ENCODE measurements at places on chromosomes 2 and 18. TPM values are rescaled to one million over a fixed set of nuclear protein-coding genes. Genes with fewer than 3 reads are reported as not detected.

DNA sequence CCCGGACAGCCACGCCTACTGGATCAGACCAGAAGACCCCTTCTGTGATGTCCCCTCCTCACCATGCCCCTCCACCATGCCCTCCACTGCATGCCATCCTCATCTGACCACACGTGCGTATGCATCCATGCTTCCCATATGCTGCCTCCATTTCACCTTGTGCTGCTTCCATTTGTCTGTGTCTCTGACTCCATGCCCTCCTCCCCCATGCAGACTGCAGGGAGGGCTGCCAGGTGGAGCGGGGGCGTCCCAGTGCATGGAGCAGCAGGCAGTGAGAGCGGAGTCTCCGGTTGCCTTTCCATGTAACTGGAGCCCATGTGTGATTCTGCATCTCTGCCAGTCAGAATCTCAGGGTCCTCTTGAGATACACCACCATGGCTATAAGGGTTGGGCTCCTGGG, 52.6 kb downstream of the COA5 start:
- no peak for DNase-seq

DNA sequence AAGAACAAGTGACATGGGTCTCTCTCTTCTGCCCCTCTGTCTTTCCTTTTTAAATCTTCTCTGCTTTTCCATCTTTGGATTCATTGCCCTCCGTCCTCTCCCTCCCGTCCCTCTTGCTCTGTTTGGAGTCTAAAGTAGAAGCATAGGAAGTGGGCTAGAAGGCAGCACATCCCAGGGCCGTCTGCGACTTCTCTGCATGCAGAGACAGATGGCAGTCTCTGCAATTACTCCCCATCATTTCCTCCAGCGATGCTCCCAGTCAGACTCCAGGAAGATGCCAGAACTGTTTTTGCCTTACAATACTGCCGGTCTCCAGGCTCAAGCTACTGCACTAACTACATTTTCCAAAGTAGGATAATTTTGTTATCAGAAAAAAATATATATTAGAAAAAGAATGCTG, 35.2 kb upstream of the LPIN2 start:
- no peak for DNase-seq

GRCh38 chr2:44931198-44931780, 10.2 kb upstream of the SIX3 start:
- DNase-seq = no peak

DNA sequence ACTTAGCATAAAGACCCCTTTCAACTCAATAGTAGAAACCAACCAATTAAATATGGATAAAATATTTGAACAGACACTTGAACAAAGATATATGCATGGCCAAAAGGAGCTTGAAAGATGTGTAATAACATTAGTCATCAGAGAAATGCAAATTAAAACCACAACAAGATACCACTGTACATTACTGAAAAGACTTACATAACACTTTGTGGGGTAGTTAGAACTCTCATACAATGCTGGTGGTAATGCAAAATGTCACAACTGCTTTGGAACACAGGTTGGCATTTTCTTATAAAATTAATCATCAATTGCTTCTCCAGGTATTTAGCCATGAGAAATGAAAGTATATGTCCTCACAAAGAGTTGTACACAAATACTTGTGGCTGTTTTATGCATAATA, 60.7 kb downstream of the TTC27 start:
- no peak for DNase-seq

GRCh38 chr2:142502402-142502801, 371.6 kb upstream of the LRP1B start:
- no peak for DNase-seq

- no peak for DNase-seq
Measured at GRCh38 chr2:54704688-54705605, 18.5 kb upstream of the EML6 start.

GRCh38 chr2:64698668-64699444, 45.1 kb upstream of the SERTAD2 start:
- no peak for DNase-seq

DNA sequence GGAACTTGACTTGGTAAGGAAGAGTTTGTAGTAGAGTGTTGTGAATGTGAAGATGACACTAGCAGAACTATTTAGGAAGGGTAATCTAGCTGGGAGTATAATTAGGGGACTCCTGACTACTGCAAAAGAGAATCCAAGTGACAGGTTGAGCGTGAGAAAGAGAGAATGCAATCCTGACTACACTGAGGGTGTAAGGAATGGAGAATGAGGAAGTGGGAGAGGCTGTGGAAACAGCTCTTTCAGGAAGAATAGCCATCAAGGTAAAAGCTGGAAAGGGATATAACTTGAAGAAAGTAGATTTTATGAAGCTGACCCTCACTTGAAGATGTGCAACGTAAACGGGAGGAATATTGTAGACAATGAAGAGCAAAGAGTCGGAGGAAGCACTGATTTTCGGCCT, 41.1 kb upstream of the TTN start:
- no peak for DNase-seq

GRCh38 chr2:135424849-135425248, 106.2 kb downstream of the ZRANB3 start:
- DNase-seq = no peak

- DNase-seq = peak; percentile 54
Measured at GRCh38 chr2:238100821-238101771, 956 bp downstream of the ESPNL start.

DNA sequence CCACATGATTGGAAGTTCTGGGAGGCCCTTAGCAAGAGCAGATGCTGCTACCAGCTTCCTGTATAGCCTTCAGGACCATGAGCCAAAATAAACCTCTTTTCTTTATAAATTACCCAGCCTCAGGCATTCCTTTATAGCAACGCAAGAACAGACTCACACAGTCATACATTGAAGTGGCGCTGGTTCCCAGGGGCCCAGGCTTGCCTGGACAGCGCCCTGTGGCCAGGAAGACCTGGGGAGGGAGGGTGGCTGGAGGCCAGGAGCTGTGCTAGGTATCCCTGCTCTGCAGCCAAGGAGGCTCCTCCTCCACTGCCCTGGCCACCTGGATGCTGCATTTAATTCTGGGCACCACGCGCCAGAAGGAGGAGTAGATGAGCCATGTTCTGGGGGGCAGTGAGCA, 98.1 kb downstream of the AGAP1 start:
- no peak for DNase-seq

- DNase-seq = peak; percentile 85
Measured at GRCh38 chr2:73984922-73985307, 205 bp downstream of the TET3 start.

GRCh38 chr2:222606306-222606705, 49.6 kb downstream of the FARSB start:
- DNase-seq = no peak

- no peak for DNase-seq
Measured at GRCh38 chr2:75007819-75008218, 49.4 kb downstream of the POLE4 start.

DNA sequence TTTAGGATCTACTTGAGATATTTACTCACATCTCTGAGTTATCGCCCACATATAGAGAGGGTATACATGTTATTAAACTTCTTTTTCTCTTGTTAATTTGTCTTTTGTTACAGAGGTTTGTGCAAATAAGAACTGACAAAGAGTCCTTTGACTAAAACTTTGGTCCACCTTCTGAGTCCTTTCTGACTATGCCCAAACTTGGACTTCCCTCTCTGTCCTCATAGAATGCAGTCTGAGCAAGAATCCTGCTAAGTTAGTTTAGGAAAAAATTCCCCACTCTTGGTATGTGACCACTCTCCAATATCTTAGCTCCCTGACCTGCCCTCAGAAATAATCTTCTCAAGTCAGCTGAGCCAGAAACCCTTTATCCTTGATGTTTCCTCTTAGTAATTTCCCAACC, 257.5 kb upstream of the REG3G start:
- no peak for DNase-seq

DNA sequence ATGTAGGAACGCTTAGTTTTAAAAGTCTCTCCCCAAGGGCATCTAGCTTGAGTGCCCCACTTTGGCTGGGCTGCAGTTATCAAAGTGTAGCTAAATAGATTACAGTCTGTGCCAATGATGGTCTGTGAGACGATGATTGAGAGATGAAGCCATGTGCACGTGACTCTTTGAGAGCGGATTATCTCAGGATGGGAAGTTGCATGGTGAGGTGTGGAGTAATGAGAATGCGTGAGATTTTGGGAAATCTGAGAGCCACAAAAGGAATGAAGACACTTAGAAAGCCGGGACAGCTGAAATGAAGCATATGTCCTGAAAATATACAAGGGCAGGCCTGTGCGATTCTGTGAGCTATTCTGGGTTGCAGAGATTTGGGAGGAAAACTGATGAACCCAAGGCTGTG, 370.0 kb downstream of the TGIF1 start:
- no peak for DNase-seq

DNA sequence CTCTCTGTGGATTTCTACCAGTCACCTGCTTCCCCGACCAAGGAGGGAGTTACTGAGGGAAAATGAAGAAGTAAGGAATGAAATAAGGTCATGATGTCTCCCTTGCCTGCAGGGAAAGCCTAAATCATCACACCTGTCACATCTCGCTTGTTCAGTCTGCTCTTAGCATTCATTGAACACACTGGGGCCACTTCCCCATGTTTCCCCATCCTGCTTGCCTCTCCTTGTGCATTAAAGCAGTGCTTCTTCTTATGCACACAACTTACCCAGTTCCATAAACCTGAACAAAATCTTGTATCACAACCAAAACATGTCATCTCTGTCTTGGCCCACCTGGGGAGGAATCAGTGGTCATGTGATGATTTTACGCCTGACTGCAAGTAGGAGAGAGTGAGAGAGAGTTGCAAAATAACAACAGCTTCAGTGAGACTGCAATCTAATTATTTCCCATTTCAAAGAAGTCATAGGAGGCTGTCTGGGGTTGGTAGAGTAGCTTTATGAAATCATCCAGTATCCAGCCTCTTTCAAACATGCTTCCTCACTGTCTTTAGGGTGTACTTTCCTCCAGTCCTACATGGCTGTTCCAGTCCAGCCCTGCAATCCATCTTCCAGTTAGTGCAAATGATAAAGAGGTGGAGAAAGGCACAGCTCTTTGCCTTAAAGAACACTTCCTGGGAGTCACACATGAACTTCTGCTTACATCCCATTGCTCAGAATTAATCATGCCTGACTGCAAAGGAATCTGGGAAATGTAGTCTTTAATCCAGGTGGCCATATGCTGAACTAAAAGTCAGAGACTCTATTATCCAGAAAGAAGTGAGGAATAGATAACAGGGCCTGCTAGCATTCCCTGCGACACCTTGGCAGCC, 220.1 kb downstream of the HAUS1 start:
- no peak for DNase-seq

DNA sequence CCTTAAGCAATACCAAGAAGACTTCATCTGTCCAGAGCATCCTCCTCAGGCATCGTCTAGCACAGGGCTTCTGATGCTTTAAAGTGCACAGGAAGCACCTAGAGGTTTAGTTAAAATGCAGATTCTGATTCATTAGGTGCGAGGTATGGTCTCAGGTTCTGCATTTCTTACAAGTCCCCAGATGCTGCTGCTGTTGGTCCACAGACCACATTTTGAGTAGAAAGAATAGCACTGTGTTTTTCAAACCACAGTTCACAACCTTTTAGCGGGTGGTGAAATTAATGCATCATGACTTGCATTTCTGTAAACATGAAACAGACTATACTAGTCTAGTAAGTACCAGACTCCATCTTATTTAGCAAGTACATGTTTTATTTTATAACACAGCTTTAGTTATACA, 134.6 kb downstream of the TMEFF2 start:
- DNase-seq = no peak

DNA sequence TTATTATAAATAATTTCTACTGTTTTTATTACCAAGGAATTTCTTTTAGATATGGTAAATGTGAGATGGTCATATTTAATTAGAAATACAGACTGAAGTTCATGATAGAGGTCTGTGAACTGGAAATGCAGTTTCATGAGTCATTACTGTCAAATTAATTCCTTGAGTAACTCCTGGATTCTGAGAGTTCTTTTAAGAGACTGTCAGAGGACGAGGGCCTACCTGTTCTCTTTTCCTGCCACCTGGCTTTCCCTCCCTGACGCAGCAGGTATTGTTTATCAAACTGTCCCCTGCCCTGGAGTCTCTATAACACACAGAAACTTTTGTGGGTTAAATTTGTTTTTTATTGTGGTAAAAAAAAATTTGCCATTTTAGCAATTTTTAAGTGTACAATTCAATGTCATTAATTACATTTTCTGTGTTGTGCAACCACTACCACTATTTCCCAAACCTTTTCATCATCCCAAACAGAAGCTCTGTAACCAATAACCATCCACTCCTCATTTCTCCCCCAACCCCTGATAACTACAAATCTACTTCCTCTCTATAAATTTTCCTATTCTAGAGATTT, 142.6 kb downstream of the DIS3L2 start:
- no peak for DNase-seq

GRCh38 chr2:15711126-15711860, 119.6 kb downstream of the DDX1 start:
- DNase-seq = no peak

- DNase-seq = no peak
Measured at GRCh38 chr2:18719978-18720775, 130.8 kb upstream of the NT5C1B start.

- DNase-seq = no peak
Measured at GRCh38 chr2:31196622-31197021, 20.7 kb downstream of the CAPN14 start.

DNA sequence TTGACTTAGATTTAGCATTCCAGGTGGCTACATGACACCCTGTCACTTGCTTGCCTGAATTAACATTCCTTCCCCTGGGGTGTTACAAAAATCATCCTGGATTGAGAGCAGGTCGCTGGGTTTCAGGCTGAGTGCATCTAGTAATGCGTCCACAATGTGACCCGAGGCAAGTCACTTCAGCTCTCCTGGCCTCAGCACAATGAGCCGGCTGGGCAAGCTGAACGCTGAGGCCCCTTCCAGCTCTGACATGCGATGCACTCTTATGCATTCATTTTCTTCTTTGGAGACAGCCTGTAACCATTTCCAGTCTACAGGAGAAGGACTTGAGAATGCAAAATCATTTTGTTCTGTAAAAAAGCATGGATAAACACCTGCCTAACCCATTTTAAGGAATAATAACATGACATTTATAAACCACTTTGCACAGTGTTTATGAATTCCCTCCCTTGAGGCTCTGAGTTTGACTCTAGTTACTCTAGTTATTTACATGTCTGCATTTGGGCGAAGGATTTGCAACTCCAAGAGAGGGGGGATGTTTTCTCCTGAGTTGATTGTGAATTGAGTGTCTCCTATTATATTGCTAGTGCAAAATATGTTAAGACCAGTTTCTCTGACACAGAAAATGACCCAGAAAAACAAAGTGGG, 63.0 kb upstream of the CPO start:
- DNase-seq = no peak

- no peak for DNase-seq
Measured at GRCh38 chr2:163669506-163669905, 66.3 kb downstream of the FIGN start.

GRCh38 chr18:59300676-59301285, 17.7 kb downstream of the CPLX4 start:
- no peak for DNase-seq

GLI2 gene
- 0.81 TPM for total RNA-seq

AMMECR1L gene
- 10.6 TPM for total RNA-seq

GNAL gene
- total RNA-seq = 2.1 TPM

RNASEH1 gene
- 18.3 TPM for total RNA-seq

NPAS2 gene
- total RNA-seq = 61.1 TPM

MAL gene
- total RNA-seq = 2.3 TPM

ATOH8 gene
- total RNA-seq = 18.5 TPM

FAM124B gene
- total RNA-seq = 2.3 TPM

ZEB2 gene
- 86.3 TPM for total RNA-seq

CD207 gene
- total RNA-seq = 0.20 TPM
